T-helper 9 cell (primary cell): ENCODE measurements at places on chromosomes 13 and 19.

- no peak for DNase-seq
These were observed 653 bp downstream of the MVB12A start for GRCh38 chr19:17420475-17420924.

DNA sequence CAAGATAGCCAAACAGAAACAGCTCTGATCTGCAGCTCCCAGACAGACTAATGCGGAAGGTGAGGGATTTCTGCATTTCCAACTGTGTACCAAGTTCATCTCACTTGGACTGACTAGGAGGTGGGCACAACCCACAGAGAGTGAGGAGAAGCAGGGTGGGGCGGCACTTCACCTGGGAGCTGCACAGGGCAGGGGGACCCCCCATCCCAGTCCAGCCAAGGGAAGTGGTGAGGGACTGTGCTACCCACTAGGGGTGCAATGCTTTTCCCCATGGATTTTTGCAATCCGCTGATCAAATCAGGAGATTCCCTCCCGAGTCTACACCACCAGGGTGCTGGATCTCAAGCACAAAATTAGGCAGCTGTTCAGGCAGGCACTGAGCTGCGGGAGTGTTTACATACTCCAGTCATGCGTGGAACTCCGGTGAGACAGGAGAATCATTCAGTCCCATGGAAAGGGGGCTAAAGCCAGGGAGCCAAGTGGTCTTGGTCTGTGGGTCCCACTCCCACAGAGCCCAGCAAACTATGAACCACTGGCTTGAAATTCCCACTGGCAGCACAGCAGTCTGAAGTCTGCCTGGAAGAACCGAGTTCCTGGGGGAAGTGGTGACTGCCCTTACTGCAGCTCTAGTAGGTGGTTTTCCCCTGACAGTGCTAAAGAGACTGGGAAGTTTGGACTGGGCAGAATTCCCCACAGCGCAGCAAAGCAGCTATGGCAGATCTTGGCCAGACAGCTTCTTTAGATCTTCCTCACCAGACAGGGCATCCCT is 85.1 kb upstream of the UFM1 start:
- no peak for DNase-seq

- DNase-seq, result no peak
These were observed 13.7 kb downstream of the UBE2L5 start for GRCh38 chr13:30435911-30436451.

GRCh38 chr13:89496478-89496877 is 1825.3 kb downstream of the SLITRK5 start:
- DNase-seq, result no peak

DNA sequence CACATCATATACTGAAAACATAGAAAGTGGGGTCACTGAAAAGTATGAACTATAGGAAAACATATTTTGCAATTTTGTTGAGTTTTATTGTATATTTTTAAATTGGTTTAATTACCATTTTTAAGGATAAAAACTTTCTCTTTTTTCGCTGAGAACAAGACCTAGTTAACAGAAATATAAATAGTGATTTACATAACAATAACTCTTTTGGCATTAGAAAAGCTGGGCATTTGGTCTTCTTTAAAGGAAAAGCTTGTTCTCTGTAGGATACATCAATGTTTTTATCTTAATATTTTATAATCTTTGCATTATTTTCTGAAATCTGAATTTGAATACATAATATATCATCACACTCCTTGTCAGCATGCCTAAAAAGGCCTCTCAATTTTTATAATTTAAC is 47.4 kb upstream of the MYCBP2 start:
- DNase-seq, result no peak

DNA sequence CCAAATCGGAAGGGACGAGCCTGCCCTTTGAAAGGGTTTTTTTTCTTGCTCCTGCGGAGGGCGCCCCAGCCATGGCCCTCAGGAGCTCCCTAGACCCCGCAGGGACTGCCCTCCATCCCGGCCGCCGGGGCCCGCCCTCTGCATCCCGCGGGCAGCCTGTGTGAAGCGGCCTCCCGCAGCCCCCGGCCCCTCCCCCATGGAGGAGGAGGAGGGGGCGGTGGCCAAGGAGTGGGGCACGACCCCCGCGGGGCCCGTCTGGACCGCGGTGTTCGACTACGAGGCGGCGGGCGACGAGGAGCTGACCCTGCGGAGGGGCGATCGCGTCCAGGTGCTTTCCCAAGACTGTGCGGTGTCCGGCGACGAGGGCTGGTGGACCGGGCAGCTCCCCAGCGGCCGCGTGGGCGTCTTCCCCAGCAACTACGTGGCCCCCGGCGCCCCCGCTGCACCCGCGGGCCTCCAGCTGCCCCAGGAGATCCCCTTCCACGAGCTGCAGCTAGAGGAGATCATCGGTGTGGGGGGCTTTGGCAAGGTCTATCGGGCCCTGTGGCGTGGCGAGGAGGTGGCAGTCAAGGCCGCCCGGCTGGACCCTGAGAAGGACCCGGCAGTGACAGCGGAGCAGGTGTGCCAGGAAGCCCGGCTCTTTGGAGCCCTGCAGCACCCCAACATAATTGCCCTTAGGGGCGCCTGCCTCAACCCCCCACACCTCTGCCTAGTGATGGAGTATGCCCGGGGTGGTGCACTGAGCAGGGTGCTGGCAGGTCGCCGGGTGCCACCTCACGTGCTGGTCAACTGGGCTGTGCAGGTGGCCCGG is 815 bp downstream of the MAP3K10 start:
- DNase-seq, result no peak

- no peak for DNase-seq
These were observed 20.3 kb downstream of the CHST8 start for GRCh38 chr19:33641956-33642498.

GRCh38 chr19:51784922-51785690 is 9.9 kb upstream of the FPR3 start:
- no peak for DNase-seq
